ENCODE measurements at places on chromosomes 5 and 9.

GRCh38 chr5:164377746-164378145 is 872.3 kb downstream of the MAT2B start:
- no peak for DNase-seq

DNA sequence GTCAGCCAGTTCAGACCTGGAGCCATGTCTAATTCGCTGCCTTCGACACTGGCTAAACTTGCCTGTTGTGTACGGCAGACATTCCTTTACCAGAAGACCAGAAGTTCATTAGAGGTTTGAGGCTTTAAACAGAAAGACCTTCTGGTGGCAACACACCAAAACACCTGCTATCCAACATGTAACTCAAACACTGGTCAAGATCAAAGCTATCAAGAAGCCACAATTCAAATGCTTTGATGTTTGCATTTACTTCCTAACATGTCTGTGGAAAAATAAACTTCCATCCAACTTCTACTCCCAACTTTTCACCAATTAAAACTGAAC is 91.0 kb upstream of the RETREG1 start:
- DNase-seq: no peak

GRCh38 chr5:119582987-119583386 is 46.4 kb upstream of the FAM170A start:
- DNase-seq: no peak

DNA sequence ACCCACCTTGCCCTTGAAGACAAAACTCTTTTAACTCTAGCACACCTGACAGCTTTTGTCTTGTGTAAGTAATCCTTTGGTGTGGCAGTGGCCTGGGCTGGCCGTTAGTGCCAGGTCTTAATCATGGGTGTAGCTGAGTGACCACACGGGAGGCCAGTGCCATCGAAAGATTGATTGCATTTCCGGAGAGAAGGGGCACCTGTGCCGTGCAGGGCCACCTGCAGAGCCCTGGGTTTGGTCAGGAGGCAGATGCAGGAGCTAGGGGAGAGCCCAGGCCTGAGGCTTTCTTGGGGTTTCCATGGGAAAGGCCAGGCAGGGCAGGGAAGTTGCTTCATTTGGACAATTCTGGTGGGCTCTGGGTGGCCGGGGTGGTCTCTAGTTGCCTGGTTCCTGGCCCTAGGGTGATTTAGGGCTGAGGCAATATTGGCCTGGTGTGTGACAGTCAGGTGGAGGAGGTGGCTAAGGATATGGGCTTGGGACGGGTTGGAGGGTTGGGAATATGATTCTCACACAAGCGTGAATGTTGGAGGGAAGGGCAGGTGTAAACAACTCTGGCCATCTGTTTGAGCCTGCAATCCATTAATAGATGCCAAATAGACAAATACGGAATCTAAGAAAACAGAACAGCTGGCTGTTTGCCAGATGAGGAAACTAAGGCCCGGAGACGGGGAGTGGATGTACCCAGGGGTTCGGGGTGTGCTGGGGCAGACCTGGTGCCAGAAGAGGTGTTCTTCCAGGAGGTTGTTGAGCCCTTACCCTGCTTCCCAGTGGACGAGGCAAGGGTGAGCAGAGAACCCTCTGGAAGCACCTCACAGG is 4.6 kb downstream of the DBH start:
- DNase-seq: no peak

- peak; percentile 43 for DNase-seq
Measured at GRCh38 chr9:124220946-124221451, 36.8 kb upstream of the NEK6 start.

DNA sequence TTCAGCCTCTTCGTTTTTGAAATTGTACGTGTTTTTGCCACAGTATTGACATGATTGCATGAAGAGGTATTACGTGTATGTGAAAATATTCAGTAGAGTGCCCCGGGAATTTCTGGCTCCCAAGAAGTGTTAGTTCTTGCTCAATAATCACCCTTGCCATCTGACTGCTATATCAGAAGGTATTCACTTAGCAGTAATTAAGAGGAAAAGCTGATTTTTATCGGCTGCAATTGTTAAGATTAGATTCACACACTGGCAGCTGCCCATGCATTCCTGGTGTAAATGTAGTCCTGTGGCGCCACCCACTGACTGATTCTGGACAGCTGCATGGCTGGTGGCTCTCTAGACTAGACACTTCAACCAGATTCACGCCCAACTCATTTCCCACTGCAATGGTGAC is 440.1 kb upstream of the ADAMTS16 start:
- DNase-seq: no peak

DNA sequence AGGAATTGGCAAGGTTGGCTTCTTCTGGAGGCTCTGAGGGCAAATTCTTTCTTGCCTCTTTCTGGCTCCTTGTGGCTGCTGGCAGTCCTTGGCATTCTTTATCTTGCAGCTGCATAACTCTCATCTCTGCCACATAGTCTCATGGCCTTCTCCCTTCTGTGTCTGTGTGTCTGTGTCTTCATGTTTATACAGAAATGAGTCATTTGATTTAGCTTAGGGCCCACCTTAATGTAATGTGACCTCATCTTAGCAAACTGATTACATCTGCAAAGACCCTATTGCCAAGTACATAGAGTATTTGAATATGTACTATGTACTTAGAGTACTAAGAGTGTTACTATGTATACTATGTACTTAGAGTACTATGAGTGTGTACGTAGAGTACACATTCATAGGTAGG is 122.5 kb downstream of the RFK start:
- DNase-seq: no peak

DNA sequence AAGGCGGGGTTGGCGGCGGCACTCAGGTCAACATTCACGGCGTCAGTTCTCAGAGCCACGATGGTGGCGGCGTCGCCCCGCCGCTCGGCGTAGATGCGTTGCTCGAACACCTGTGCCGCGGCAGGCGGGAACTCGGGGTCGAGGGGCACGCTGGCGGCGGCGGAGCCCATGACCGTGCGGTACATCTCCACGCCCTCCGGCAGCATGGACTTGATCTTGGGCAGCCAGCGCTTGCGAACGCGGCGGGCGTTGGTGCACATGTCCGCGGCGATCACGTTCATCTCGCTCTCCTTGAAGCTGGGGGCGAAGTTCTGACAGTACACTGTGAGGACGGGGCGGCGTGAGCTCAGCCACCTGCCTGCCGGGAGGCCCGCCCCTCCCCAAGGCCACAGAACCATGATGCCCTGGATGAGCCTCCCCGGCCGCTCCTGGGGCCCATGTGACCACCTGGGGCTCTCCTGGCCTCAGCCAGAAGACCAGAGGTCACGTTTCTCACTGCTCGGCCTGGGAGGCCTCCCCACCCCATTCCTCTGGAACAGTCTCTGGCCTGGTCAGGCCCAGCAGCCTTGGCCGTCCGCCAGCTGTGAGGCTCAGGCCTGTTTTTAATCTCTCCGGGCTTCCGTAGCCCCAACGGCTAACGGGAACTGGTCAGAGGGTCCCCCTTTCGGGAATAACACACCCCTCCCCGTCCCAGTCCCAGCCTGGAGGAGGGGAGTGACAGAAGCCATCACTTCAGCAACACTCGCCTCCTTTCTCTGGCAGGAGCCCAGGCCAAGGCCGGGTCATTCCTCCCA is 50.7 kb upstream of the UBAC1 start:
- peak; percentile 79 for DNase-seq

DNA sequence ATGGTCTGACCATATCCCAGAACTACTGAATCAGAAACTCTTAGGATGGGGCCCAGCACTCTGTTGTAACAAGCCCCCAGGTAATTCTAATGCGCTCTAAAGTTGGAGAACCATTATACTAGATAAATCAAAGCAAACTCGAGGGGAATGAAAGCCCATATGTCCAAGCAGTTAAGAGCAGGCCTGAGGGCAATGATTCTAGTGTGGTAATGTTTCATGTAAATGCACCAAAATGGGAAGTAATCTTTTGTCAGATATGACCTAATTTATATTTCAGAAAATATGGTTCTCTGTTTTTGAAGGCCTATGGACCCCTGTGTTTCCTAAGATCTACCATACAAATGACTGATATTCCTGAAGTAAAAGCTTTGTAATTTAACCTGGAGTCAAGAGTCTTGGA is 108.0 kb upstream of the PTGER4 start:
- DNase-seq: no peak

DNA sequence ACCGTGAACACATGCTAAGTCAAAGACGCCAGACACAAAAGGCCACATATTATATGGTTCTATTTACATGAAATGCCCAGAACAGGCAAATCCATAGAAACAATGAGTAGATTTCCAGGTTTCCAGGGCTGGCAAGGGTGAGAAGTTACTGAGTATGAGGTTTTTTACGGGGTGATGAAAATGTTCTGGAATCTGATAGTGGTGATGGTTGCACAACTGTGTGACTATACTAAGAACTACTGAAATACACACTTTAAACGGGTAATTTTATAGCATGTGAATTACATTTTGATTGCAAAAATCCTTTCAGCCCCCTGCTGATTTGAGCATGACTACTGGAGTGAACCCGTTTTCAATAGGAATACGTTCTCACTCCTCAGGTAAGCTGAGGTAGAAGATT is 46.7 kb upstream of the TBC1D9B start:
- no peak for DNase-seq

DNA sequence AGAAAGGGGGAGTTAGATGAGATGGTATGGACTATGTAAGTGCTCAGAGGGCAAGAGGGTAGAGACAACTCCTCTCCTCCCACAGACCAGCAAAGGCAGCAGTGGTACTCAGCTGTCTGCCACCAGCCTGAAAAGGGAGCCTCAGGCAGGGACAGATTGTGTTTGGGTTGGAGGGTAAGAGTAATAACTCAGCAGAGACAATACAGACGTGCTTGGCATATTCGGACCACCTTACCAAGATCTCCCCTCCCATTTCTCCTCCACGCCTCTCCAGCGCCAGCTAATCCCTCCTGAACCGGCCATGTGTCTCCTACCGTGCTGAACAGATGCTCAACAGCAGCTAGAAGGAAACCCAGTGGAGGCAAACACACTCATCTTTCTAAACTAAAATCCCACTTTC is 180.8 kb downstream of the ASTN2 start:
- DNase-seq: no peak

- peak; percentile 60 for DNase-seq
Measured at GRCh38 chr5:61313960-61314681, 17.9 kb upstream of the ZSWIM6 start.

DNA sequence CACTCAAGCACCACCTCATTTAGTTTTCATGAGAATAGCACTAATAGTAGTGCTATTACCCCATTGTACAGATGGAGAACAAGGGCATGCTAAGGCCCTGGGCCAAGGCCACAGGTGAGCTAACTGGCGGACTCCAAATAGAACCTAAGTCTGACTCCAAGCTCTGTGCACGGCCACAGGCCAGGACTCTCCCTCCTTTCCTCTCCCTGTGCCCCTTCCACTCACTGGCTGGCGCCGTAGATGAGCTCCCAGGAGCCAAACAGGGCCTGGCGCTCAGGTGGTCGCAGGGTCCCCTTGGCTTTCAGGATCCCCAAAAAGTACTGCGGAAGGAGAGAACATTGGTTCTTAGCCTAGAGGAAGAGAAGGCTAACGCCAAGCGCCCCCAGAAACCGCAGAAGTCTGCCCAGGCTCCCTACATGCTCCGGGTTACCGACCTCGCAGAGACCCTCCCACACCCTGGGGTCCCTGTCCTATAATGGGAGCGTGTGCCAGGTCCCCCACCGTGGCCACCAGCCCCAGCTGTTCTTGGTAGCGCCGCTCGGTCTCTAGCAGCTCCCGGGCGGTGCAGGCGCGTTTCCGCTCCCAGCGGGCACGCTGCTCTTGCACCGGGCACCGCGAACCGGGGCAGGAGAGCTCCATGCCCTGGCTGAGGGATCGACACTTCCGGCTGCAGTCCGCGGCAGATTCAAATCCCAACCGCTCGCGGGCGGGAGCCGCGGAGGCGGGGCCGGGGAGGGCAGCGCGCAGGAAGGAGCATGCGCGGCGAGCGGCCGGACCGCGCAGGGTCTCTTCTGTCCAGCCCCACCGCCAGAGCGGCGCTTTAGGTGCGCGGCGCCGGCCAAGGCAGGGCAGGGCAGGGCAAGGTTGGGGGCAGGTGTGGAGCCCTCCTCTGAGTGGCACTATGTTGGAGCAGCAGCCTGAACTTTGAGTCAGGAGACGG is at the start of gene ARHGEF39:
ARHGEF39 (minus strand) TSS at position 665 of the 940 bp plus-strand sequence; CDS start at position 639, 26 bp downstream.
- peak; percentile 95 for DNase-seq

DNA sequence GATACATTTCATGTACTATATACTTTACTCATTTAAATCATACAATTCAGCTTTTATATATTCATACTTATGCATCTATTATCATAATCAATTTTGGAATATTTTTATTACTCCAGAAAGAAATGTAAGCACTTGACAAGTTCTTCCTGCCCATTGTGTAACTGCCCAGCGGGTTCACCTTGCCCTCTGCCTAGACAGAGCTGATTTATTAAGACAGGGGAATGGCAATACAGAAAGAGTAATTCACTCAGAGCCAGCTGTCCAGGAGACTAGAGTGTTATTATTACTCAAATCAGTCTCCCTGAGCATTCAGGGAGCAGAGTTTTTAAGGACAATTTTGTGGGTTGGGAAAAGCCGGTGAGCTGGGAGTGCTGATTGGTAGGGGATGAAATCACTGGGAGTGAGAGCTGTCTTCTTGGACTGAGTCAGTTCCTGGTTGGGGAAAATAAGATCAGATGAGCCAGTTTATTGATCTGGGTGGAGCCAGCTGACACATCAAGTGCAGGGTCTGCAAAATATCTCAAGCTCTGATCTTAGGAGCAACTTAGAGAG is 16.1 kb upstream of the SPIN1 start:
- DNase-seq: no peak
